ENCODE measurements at places on chromosomes 4 and X.

DNA sequence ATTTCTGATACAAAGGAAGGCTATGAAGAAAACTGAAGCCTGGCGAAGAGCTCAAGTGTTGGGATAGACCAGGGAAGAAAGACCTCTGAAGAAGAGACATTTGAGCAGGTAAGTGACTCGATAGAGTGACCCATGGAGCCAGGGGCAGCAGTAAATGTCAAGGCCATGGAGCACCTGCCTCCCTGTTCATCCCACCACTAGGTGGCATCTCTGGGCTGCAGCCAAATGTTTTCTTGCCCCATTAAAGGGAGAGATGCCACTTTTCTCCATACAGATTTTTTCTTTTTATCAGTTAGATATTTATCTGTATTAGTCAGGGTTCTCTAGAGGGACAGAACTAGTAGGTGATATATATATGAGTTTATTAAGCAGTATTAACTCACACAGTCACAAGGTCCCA, 4.9 kb upstream of the ZNF81 start:
- no peak for DNase-seq

DNA sequence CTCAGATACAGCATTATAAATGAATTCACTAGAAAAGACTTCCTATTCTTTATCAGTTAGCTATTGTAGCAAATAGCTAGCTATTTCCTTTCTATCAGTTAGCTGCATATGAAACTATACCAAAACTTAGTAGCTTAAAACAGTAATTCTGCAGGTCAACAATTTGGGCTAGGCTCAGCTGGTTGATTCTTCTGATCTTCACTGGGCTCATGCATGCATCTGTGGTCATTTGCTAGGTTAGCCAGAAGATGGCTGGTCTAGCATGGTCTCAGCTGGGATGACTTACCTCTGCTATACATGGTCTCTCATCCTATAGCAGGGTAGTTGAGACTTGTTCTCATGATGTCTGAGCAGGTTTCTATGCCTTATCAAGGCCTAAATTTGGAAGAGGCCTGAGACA, 147.4 kb downstream of the CENPC start:
- DNase-seq, result no peak

DNA sequence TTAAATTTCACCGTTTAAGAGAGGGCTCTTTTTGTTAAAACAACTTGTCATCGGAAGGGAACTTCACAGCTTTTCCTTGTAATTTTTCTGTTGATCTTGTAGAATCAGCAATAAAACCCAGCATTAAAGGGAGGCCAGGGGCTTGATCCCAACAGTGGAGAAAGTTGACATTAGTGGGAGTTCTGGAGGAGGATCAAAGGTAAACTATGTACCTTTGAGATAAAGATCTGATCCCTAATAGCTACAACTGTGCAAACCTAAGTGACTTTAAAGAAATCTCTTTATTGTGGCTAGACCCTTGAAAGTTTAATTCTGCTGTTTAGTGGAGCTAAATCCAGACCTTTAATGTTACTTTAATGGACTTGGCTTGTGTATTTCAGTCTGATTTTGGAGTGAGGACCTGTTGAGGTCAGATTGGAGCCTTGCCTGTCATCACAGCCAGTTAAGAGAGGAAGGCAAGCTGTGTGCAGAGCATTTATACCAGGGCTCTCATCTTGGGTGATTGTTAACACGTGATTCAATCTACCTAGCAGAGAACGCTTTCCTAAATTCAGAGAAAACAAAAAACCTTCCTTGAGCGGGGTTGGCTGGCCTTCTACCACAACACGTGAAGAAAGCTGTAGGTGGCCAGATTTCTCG, 1.7 kb downstream of the DOCK11 start:
- DNase-seq, result no peak

DNA sequence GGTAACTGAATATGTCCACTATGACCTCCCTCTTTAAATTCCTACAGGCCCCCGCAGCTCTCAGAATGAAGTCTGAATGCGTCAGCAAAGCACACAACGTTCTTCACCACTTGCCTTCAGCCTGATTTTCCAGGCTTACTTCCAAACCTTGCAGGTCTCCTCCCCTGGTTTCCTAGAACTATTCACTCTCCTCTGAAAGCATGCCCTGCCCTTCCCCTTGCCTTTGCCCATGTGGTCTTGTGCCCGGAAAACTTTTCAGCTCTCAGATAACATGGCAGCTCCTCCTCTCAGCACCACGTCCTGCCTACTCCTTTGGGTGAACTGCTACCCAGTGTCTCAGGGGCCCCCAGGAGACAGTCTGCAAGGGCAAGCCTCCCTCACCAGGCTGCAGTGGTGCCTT, 268.5 kb upstream of the LDB2 start:
- DNase-seq, result no peak

DNA sequence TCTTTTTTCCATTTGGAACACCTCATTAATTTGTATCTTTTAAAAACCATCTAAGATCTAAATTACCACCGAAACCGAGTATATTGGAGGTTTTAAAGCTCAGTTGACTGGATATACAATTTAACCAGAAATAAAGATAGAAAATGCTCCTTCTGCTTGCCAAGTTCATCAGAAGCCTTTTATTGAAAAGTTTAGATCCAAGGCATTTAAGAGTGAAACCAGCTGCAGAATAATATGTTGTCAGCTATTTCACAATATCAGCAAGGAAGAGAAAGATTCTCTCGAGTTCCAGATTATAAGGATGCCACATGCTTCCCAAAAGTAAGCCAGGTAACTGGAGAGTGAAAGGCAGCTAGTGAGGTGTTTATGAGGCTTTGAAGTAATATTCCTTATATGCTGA, 217.4 kb downstream of the DCTD start:
- no peak for DNase-seq

DNA sequence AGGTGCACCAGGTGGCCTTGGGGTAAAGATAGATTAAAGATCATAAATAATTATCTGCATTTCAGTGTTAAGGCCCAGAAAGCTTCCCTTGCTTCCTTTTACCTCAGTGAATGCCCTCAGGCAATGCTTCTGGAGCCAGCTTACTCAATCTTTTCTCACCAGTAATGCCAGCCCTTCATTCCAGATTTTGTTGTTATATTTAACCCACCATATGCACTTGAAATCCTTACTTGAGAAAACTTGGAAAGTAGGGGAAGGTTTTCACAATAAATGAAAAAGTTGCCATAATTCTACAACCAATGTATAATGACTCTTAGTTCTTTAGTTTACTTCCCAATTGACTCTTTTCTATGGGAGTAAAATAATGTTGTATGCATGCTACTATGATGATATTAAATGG, 17.1 kb upstream of the PBDC1 start:
- DNase-seq, result no peak

DNA sequence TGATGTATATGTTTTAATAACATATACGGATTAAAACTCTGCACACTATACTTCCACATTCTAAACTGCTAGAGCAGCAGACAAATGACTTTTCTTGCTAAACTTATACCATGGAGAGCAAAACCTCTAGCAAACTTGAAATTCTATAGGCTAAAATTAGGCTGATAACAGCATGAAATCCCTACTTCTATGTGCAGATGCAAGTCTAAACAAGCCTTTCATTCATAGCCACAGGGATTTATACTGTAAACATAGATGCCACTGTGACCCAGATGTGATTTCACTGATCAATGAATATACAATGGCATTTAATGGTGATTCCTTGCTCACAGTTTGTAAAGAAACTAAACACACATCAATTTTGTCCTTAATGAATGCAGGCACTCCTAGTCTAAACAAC, 151.0 kb downstream of the ANTXR2 start:
- DNase-seq, result no peak

DNA sequence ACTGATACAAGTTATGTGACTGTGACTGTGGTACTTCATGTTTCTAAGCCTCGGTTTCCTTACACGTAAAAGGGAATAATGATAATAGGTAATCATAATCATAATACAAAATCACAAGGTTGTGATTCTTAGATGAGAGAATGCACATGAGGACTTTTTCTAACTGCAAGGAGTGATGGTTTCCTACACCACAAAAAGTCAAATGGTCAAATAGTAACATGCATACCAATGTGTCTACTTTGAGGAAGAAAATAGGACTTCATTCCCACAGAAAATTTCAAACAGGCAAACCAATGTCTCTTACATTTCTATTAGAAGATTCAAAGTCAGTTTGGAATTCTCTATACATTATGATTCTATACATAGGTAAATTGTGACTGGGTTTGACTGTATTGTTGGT, 368.7 kb upstream of the FTHL17 start:
- no peak for DNase-seq

DNA sequence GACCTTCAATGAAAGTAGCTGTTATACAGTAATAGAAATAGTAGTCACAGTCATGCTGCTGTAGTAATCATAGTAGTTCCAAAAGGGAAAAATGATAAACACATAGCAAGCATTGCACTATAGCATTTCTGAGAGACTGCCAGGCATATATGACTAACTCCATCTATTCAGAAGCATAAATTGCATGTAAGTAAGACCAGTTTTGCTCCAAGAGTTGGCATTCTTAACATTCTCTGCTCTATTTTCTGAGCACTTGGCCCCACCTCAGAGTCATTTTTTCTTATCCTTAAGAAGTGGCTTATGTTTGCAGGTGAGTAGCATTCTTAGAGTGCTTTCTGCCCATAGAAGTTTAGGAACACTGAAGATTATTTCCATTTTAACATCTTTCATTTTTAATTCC, 490.3 kb upstream of the TECRL start:
- DNase-seq, result no peak

DNA sequence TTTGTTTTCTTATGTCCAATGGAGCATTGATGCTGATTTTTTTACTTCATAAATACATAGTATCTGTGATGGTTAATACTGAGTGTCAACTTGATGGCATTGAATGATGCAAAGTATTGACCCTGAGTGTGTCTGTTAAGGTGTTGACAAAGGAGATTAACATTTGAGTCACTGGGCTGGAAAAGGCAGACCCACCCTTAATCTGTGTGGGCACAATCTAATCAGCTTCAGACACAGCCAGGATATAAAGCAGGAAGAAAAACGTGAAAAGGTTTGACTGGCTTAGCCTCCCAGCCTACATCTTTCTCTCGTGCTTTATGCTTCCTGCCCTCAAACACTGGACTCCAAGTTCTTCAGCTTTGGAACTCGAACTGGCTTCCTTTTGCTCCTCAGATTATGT, 230.6 kb upstream of the SPRY1 start:
- DNase-seq, result no peak

- no peak for DNase-seq
Observed at GRCh38 chrX:43188296-43188695, 410.3 kb upstream of the PPP1R2C start.

- DNase-seq, result peak; percentile 2
Observed at GRCh38 chrX:46477435-46477834, 67.8 kb downstream of the ZNF674 start.

- DNase-seq, result no peak
Observed at GRCh38 chrX:149272690-149273463, 232.2 kb downstream of the IDS start.

GRCh38 chr4:173124209-173124865, 44.3 kb upstream of the GALNT7 start:
- no peak for DNase-seq

- DNase-seq, result no peak
Observed at GRCh38 chrX:18415386-18415785, 10.0 kb upstream of the CDKL5 start.

DNA sequence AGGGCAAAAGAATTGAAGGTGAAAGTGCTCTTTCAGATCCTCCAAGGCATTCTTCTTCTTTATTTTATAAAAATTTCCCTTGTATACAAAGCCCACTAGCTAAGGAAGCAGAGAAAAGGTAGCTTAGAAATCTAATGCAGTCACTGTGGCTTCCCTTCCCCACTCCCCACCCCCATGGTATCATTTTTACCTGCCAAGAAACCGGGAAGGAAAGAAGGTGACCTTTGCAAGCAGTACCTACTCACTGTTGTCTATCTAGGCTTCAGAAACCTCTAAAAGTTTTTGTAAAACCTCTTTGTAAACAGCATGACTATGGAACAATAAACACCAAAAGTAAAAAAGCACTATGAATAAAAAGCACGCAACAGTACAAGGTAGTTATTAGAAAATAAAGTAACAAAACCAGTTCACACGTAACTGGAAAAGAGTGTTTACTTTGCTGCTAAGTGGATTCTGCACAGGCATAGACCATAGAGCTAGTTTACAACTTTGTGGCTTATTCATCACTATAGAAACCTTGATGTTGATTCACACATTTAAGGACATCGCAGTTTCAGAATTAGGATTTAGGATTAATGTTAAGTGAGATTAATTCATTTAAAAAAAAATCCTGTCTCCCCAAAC, 109.6 kb upstream of the FTHL17 start:
- no peak for DNase-seq

- DNase-seq, result no peak
Observed at GRCh38 chr4:109462802-109463201, 29.2 kb downstream of the SEC24B start.

GRCh38 chrX:45722471-45722870, 521.8 kb upstream of the DIPK2B start:
- no peak for DNase-seq

DNA sequence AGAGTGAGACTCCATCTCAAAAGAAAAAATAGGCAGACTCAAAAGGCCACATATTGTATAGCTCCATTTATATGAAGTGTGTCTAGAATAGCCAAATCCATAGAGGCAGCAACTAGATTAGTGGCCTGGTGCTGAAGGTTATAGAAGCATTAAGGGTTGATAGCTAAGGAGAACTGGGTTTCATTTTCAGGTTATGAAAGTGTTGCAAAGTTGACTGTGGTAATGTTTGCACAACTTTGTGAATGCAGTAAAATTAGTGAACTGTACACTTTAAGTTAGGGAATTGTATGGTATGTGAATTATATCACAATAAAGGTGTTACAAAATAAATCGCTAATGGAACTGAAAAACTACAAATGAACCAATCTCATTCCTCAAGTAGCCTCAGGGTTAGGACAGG, 28.3 kb downstream of the TXLNG start:
- DNase-seq, result no peak

DNA sequence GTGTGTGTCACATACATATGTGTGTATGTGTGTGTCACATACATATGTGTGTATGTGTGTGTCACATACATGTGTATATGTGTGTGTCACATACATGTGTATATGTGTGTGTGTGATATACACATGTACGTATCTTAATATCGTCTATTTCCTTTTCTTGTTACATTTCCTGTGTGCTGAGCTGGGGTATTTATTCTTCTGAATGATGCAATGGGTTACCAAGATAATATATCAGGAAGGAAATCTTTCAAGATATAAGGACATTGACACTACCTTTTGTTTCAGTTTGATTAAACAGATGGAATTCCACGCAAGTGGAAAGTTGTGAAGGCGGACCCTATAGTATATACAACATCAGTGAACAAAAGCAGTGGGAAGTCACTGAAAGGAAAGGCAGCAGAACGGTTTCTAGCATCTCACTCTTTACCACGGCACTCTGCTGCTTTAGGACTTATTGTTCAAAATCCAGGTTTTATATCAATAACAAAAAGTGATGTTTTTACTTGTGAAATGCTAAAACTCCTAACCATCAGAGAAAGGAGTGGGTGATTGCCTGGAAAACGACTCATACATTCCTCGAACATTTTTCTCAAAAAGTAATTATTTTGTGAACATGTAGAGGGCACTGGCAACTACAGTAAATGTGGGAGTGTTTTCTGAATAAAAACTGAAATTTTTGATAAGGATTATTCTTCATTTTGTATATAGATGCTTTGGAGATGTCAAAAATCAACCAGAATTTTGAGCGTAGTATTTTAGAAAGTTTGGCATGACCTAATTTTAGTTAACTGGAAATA, 43.1 kb upstream of the IL21 start:
- DNase-seq, result no peak
